SJCRH30 (cell line): ENCODE measurements at places on chromosomes 4 and X. TPM values are rescaled to one million over a fixed set of nuclear protein-coding genes. Genes with fewer than 3 reads are reported as not detected.

PLK4 gene
- total RNA-seq, result 55.7 and 66.5 TPM in 2 replicates

- H3K4me3 ChIP-seq, result no peak overlapping the region
- H3K27me3 ChIP-seq, result no peaks in the 10 kb centered on the region
- DNase-seq, result no peak
- no peaks in the 10 kb centered on the region for H3K4me1 ChIP-seq
- no peak overlapping the region for H3K27ac ChIP-seq
Measured at GRCh38 chr4:20195071-20195885, 56.4 kb upstream of the SLIT2 start.

GRCh38 chrX:16469870-16470269 is 180.1 kb upstream of the S100G start:
- H3K27ac ChIP-seq, result no peak overlapping the region
- no peaks in the 10 kb centered on the region for H3K27me3 ChIP-seq
- H3K36me3 ChIP-seq, result no peaks in the 10 kb centered on the region
- peak; percentile 10 for DNase-seq
- no peaks in the 10 kb centered on the region for H3K4me1 ChIP-seq

CCSER1 gene
- 6.6 and 10.1 TPM in 2 replicates for total RNA-seq

RAB39B gene
- 0.34 and 0.56 TPM in 2 replicates for total RNA-seq

- peaks cover 5% of the 10 kb centered on the region; the same call in 1 of the 2 replicates for H3K4me1 ChIP-seq
- no peak overlapping the region for H3K4me3 ChIP-seq
- no peaks in the 10 kb centered on the region for H3K36me3 ChIP-seq
- no peak for DNase-seq
Measured at GRCh38 chrX:23822841-23823240, 39.9 kb downstream of the SAT1 start.

DCAF12L2 gene
- not detected in 2 replicates for total RNA-seq

HSD17B13 gene
- total RNA-seq, result 0.10 TPM in 1 of 2 replicates, not detected in the other

DNA sequence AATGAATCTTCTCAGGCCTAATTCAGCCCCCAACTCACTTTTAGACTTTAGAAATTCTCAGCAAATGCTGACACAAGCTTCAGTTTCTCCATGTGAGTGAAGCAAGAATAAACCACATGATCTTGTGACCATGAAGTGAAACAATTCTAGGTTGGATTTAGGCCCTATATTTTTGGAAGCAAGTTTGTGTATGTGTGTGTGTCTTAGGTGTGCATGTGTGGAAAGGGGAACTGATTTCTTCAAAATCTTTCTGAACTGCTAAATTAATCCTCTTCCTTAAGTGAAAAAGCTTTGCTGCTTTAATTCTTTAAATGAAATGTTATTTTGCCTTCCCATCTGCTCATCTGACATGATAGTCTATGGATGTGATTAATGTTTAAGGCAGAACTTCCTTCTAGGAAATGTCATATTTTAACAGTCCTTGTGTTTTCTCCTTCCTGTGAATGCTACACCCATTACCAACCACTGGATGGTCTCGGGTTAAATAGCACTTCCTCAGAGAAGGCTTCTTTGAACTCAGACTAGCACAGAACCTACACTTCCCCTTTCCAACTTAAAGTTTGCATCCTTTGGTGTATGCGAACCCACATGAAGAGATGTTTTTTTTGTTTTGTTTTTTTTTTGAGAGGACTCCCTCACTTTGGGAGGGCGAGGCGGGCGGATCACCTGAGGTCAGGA is 1.2 kb upstream of the TMEM144 start:
- no peak overlapping the region for H3K27ac ChIP-seq
- H3K36me3 ChIP-seq, result no peaks in the 10 kb centered on the region
- DNase-seq, result no peak
- H3K4me3 ChIP-seq, result no peak overlapping the region
- H3K27me3 ChIP-seq, result no peaks in the 10 kb centered on the region
- H3K4me1 ChIP-seq, result no peaks in the 10 kb centered on the region

DNA sequence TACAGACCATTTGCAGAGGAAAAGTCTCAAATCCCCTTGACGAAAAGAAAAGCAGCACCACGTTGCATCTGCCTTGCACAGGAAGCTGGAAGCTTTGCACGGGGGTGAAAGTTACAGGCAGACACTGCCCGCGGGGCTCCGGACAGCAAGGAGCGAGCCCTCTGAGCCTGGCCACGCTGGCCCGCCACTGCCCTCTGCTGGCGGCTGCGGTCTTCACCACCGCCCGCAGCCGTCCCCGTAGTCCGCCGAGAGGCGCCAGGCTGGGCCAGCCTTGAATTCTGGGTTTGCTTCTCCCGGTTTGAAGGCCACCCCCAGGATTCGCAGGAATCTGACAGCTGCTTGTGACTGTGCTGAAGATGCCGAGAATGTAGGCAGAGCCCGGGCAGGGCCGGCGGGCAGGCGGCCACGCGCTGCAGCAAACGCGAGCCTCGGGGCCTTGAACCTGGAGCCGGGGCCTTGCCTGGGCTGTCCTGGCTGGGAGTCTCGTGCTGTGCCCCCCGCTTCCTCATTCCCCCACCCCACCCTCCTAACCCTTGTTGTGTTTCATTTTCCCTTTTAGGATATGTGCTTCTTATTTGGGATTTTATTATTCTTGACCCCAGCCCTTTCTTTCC is 49.2 kb downstream of the ENPP6 start:
- H3K36me3 ChIP-seq, result no peaks in the 10 kb centered on the region
- no peak overlapping the region for H3K4me3 ChIP-seq
- H3K27me3 ChIP-seq, result no peaks in the 10 kb centered on the region
- peak; percentile 49 for DNase-seq
- H3K4me1 ChIP-seq, result no peaks in the 10 kb centered on the region
- no peak overlapping the region for H3K27ac ChIP-seq

GRCh38 chr4:95289028-95289634 is 259.6 kb downstream of the UNC5C start:
- peak overlapping the region; percentile 47 for H3K27ac ChIP-seq
- no peaks in the 10 kb centered on the region for H3K36me3 ChIP-seq
- no peak for DNase-seq
- no peak overlapping the region for H3K4me3 ChIP-seq
- no peaks in the 10 kb centered on the region for H3K27me3 ChIP-seq

GRCh38 chrX:121903961-121904360 is 856.6 kb downstream of the GLUD2 start:
- H3K4me3 ChIP-seq, result no peak overlapping the region
- H3K27me3 ChIP-seq, result no peaks in the 10 kb centered on the region
- no peak for DNase-seq
- no peak overlapping the region for H3K27ac ChIP-seq
- no peaks in the 10 kb centered on the region for H3K36me3 ChIP-seq

SLC26A1 gene
- not detected in 2 replicates for total RNA-seq

DNA sequence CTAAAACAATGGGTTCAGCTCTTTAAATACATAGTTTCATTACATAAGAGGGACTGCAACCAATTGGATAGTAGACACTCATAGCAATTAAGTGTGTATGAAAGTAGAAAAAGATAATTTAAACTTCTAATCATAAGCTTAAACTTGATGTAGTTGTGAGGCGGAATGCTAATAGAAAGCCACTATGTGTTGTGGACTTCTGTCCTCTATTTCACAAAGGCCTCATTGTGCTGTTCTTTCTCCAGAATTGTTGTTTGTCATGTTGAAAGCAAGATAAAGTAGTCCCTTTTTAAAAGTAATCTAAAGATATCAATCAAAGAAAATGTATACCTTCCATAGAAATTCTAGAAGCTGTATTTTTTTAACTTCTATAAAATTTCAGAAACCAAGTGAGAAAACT is 329.4 kb downstream of the KLHL4 start:
- H3K4me3 ChIP-seq, result no peak overlapping the region
- no peak for DNase-seq
- no peaks in the 10 kb centered on the region for H3K36me3 ChIP-seq
- peaks cover 3% of the 10 kb centered on the region; the same call in 1 of the 2 replicates for H3K27me3 ChIP-seq
- H3K27ac ChIP-seq, result no peak overlapping the region

GRCh38 chr4:95522682-95523530 is 25.9 kb downstream of the UNC5C start:
- no peaks in the 10 kb centered on the region for H3K4me1 ChIP-seq
- H3K36me3 ChIP-seq, result no peaks in the 10 kb centered on the region
- no peak for DNase-seq
- no peaks in the 10 kb centered on the region for H3K27me3 ChIP-seq
- no peak overlapping the region for H3K4me3 ChIP-seq

DNA sequence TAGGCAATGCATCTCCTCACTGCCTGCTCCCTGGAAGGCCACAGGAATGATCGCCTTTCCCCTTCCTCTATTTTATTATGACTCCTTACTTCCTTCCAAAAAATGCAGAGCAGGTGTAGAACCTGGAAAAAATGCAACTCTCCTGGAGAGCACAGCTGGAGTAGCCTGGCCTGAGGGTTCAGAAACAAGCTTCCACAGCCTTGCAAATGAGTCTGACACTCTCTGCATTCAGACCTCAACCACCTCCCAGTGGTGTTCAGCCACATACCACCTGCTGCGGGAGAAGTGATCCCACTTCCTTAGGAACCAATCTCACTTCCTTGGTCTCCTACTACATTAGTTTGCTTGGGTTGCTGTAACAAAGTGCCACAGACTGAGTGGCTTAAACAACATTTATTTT is 368.1 kb upstream of the NOCT start:
- no peak for DNase-seq
- H3K27me3 ChIP-seq, result no peaks in the 10 kb centered on the region
- H3K27ac ChIP-seq, result no peak overlapping the region
- peaks cover 9% of the 10 kb centered on the region; the same call in 1 of the 2 replicates for H3K4me1 ChIP-seq

DNA sequence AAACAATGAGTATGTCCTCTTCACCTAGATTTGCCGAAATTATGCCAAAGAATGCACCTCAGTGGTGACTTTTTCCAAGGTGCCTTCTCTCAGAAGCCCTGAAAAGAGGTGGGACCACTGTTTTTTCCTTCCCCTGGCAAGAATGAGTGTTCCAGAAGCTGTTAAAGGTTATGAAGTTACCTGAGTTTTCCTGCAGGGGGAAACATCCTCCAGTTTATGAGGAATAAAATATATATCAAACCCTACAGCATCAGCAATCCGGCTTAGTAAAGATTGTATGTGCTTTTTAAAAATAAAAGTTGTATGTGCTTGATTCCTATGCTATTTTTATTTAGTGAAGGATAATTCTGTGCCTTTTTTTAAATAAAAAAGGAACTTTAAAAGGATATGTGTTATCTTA is 73.3 kb downstream of the RBM46 start:
- H3K4me3 ChIP-seq, result no peak overlapping the region
- H3K36me3 ChIP-seq, result no peaks in the 10 kb centered on the region
- H3K27ac ChIP-seq, result no peak overlapping the region
- H3K4me1 ChIP-seq, result no peaks in the 10 kb centered on the region
- no peaks in the 10 kb centered on the region for H3K27me3 ChIP-seq

PLP1 gene
- not detected in 2 replicates for total RNA-seq

DNAJB14 gene
- 23.8 and 26.1 TPM in 2 replicates for total RNA-seq

SPIN2A gene
- total RNA-seq, result 0.25 and 0.42 TPM in 2 replicates

DNA sequence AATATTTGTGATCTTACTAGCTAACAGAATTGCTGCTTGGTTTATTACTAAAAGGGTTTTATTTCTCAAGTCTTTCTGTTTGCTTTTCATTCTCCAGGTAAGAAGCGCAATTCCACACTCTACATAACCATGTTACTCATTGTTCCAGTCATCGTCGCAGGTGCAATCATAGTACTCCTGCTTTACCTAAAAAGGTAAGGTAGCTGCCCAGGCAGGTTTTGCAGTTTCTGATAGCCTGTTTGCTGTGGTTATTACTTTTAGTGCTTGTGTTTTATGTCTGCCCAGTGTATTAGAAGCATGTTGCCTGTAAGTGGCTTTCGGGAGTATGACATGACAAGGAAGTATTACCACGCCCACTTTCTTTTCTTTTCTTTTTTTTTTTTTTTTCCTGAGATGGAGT is 46.4 kb downstream of the IL13RA1 start:
- H3K27ac ChIP-seq, result no peak overlapping the region
- DNase-seq, result no peak
- H3K4me3 ChIP-seq, result no peak overlapping the region
- H3K36me3 ChIP-seq, result no peaks in the 10 kb centered on the region
- no peaks in the 10 kb centered on the region for H3K27me3 ChIP-seq

DNA sequence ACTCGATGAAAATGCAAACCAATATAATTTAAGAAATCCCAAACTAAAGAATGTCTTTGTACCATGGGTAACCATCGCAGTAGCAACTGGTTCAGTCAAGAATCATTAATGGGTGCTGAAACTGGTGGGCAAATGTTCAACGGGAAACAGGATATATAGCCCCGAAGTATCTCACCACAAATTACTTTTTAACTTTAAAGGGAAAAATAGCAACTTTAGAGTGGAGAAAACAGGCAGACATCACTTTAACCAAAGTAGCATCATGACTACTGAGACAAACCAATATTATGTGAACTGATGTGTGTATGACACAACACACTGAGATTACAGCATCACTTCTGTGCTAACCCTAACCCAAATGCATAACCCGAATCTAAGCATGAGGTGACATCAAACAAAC is 33.8 kb upstream of the SLAIN2 start:
- H3K4me1 ChIP-seq, result no peaks in the 10 kb centered on the region
- H3K27ac ChIP-seq, result no peak overlapping the region
- H3K36me3 ChIP-seq, result no peaks in the 10 kb centered on the region
- H3K4me3 ChIP-seq, result no peak overlapping the region
